ENCODE measurements at places on chromosomes 11 and 22.

DNA sequence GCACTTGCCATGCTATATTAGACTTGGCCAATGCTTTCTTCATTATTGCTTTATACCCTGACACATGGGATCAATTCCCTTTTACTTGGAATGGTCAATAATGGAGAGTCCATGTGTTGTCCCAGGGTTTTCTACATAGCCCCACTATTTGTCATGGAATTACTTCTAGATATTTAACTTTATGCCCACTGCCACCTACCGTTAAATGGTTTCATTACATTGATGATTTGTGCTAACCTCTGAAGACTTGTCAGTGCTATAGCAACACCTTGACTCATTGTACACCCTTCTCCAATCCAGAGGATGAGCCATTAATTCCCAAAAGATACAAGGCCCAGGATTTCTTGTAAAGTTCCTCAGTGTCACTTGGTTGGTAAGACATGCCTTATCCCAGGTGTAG lies 31.4 kb upstream of the SLC22A25 start:
- no peak for DNase-seq

GRCh38 chr11:8338138-8338537 lies 74.5 kb upstream of the LMO1 start:
- peak; percentile 17 for DNase-seq

- peak; percentile 33 for DNase-seq
Observed at GRCh38 chr11:112302226-112302868, 41.7 kb upstream of the PLET1 start.

DNA sequence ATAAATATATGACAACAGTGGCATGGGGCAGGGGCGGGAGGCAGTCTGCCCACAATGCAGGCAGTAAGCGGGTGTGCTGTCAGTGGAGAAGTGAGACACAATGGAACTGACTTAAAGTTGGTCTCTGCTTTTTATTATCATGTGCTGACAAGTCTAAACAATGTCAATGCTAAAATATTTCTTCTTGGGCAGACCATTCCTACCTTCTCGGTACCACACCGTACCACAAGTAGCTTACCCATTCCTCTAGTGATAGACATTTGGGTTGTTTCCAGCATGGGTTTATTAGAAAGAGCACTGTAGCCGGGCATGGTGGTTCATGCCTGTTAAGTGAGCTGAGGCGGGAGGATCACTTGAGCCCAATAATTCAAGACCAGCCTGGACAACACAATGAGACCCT lies 2.6 kb upstream of the CHADL start:
- no peak for DNase-seq

DNA sequence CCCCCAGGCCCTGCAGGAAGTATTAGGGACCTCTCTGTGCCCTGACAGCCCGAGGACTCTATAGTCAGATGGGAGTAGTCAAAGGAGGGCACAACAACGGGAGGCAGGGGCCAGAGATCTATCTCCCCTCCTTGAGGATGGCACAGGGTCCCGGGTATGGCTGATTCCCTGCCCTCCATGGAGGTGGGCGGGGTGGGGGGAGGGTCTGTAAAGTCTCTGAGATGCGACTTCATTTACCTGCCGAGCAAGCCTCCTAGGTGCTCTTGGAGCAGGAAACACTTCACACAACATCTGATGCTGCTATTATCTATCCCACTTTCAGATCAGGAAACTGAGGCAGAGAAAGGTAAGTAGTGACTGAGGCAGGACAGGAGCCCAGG lies 769 bp upstream of the CDC42EP1 start:
- DNase-seq = no peak

DNA sequence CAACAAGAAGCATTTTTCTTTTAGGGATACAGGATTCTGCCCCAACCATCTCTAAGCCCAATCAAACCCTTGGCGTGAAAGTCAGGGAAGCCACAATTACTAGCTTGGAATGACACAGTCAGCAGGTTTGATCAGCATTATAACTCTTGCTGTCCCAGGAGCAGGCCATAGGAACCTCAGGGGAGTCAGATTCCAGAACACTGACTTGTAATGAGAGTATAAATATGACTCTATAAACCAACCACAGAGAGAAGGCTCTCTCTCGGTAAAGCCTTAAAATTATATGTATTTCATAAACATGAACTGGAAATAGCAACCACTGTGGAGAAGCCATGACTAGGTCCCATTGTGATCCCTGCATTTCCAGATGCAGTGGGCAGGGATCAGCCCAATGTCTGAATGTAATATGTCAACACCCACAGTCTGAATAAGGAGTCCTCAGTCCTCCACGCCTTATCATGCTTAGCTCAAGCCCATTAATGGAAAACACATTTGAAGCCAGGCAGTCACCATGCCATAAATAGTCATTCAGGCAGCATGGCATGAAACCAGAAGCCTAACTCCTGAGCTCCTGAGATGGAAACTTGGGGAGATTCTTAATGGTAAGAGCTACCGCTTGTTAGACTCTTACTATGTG lies 99.1 kb upstream of the MTNR1B start:
- peak; percentile 47 for DNase-seq

GRCh38 chr11:2933375-2934020 lies 4.3 kb upstream of the PHLDA2 start:
- peak; percentile 88 for DNase-seq

DNA sequence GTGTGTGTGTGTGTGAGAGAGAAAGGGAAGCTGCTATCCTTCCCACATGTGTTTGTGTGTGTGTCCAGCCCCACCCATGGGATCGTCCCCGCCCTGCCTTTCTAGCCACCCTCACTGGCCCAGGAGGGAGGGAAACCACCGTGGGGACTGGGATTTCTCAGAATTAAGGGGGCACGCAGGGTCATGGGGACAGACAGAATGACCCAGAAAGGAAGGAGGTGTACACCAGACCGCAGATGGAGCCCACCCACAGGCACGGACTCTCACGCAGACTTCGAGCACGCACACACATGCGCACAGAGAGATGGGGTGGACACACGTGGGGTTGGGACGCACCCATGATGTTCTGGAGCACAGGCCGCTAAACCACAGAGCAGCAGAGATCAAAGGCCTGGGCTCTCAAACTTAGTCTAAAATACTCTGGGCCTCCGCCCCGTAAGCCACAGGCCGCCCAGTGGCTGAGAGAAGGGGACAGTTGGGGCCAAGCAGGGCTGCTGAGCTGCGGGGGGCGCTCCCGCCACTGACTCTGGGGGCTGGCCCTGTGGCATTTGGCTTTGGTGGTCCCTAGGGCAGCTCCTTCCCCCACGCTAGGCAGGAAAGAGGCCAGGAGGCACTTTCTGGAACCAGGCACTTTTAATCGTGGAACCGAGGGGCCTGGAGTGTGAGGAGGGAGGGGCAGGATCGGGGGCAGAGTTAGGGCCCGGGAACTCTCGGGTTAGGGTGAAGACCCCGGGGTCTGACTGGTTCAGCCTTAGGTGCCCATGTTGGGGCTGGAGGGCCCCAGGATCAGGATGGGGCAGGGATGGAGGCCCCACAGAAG lies 1.5 kb downstream of the IFITM5 start:
- DNase-seq = peak; percentile 68

GRCh38 chr11:8111636-8112035 lies 30.6 kb downstream of the TUB start:
- peak; percentile 29 for DNase-seq

DNA sequence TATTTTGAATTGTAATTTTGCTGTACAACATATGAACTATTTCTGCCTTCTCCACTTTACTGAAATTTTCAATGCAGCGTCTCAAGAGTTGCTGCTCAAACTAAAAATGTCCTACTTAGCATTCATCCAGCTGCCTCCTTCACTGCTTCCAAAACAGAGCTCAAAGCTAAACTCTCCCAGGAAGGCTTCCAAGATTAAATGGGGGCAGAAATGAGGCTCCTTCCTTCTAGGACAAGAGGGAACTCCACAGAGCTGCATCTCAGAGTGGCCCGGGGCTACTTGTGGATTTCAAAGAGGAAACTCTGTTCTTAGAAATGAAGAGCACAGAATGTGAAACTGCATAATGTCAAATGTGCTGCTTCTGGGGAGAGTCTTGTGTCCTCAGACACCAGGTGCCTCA lies 295.9 kb upstream of the NCAM1 start:
- no peak for DNase-seq

GRCh38 chr11:118438314-118438931 lies 2.1 kb downstream of the KMT2A start:
- DNase-seq = peak; percentile 78

GRCh38 chr22:45793892-45794291 lies 122.3 kb downstream of the ATXN10 start:
- DNase-seq = no peak

GRCh38 chr11:63537293-63538101 lies 889 bp downstream of the PLAAT4 start:
- peak; percentile 59 for DNase-seq

DNA sequence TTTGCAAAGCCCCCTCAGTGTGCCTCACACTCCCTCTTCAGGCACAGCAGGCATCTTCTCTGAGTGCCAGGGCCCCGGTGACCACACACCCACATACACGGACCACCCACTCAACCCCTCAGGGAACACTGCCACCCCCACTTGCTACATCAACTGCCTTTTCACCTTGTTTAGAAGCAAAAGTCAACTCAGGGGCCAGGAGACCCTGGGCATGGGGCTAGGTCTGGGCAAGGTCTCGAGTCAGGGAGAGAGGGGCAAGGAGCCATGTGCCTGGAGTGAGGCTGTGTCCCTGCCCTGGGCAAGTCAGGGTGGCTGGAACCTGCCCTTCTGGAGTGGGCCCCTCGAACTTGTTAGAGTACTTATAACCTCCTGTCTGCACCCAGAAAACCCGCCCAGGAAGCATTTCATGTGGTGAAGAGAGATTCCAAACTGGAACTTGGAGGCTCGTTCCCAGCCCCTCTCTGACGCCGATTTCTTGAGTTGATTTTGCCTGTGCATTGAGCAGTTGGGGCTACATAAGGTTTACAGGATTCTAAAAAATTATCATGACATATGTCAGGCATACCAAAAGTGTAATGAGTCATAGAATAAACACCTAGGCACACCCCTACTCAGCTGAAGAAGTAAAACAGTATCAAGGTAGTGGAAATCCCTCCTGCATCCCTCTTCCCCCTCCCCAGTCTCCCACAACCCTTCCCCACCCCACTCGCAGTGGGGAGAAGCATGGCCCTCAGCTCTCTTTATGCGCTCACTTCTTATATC lies 74.3 kb downstream of the MYEOV start:
- DNase-seq = no peak

GRCh38 chr11:60631944-60632343 lies 67.5 kb upstream of the MS4A8 start:
- no peak for DNase-seq

DNA sequence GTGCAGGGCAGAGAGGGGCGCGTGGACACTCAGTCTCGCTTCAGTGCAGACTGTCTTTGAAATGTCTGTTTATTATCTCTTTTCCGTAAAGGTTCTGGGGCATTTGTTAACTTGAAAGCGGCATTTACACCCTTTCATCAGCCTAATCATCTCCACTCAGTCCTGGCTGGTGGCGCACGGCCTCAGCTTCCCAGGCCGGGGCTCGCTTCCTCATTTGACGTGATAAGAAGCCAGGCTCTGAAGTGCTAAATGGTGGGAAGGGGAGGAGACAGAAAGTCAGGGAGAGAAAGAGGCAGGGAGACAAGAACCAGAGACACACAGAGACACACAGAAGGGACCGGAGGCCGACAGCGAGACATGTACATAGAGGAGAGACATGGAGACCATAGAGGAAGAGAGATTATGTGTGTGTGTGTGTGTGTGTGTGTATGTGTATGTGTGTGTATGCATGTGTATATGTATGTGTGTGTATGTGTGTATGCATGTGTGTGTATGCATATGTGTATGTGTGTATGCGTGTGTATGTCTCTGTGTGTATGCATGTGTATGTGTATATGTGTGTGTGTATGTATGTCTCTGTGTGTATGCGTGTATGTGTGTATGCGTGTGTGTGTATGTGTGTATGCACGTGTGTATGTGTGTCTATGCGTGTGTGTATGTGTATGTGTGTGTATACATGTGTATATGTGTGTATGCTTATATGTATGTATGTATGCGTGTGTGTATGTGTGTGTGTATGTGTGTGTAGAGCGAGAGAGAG lies 101.5 kb downstream of the ST3GAL4 start:
- no peak for DNase-seq

GRCh38 chr11:67014343-67014742 lies 8.6 kb upstream of the SYT12 start:
- no peak for DNase-seq

- no peak for DNase-seq
Observed at GRCh38 chr11:62604460-62605120, 2.9 kb upstream of the MTA2 start.

DNA sequence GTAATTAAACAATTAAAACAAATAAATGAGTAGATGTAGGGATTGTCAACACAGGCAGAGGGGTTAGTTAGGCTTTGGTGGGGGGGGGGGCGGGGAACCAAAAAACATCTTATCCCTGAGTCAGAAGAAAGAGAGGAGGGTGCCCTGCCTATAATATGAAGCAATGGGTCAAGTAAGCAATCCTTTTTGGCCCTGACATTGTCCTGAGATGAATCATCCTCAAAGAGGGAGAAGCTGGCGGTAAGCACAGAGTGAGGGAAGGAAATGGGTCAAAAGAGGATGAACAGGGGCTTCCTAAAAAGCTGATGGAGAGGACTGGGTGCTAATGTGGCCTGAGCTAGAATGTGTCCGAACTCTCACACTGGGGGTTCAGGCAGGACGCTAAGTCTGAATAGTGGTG lies 4.7 kb downstream of the OLFML1 start:
- peak; percentile 80 for DNase-seq

DNA sequence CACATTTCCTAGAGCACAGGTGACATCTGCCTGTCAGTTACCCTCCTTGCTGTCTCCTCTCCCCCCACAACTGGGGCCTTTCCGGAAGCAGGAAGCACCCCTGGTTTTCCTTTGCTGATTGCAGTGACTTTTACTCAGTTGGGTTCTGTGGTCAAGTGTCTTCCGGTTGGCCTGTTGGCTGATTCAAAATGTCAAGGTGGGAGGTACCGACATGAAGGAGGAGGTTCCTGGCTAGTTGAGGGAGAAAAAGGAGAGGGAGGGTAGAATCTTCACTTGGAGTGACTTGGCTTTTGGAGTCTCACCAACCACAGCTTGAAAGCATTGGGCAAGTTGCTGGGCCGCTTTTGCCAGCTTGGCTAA lies 9.3 kb upstream of the ADAMTS15 start:
- DNase-seq = no peak

DNA sequence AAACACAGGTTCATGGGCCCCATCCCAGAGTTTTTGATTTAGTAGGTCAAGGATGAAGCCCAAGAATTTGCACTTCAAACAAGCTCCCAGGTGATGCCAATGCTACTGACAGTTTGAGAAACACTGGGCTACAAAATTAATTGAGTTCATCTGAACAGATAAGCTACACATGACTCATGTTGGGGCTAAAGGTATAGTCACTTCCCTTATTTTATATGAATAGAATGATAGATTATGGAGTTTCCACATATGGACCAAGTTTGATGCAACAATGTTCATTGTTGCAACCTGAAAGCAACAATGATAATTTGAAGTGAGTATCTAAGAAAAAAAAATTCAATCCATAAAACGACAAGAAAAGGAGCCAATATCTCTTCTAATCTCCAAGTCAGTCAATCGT lies 54.9 kb downstream of the SOX6 start:
- no peak for DNase-seq

DNA sequence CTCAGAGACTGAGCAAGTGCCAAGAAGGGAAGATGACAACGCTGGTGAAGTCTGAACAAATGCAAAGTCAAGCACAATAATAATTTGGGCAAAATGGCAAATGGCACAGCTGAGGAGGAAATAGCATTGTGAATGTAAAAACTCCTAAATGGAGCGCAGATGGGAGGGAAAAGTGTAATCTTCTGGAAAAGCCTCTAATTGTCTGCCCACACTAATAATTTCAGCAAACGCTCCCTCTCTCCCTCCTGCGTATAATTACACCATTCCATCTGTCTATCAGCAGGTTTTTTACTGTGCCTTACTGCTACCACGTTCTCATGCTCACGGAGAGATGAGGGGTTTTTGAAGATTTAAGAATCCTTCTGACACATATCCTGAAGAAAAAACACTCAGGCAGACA lies 302.6 kb downstream of the KIRREL3 start:
- DNase-seq = no peak

- peak; percentile 28 for DNase-seq
Observed at GRCh38 chr11:267491-267994, 10.7 kb upstream of the NLRP6 start.
